DMS53 (cell line): ENCODE measurements at places on chromosomes 7 and 10.
A peak's percentile ranks its signal among the peaks of the same experiment; 100 is the strongest.

- DNase-seq = peak; percentile 98
Measured at GRCh38 chr10:103367782-103368518, at the start of gene TAF5. TSS of gene TAF5 (plus strand) at chr10:103367976. CDS start at chr10:103367990, 14 bp downstream.

DNA sequence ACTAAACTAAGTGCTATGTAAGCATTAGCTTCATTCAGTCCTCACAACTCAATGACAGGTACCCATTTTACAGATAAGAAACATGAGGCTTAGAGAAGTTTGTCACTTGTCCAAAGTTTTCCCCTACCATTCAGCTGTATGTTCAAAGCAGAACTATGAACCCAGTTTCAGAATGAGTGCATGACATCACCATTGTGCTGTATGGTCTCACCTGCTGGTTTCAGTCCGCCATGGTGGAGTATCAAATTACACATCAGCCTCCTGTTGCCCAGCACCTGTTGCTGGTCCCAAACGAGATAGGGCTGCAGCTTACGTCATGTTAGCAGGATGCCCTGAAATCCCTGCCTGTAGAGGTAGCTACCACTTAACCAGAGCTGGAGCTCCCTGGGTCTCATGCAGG lies 95.0 kb downstream of the DYNC1I1 start:
- DNase-seq = peak; percentile 100

DNA sequence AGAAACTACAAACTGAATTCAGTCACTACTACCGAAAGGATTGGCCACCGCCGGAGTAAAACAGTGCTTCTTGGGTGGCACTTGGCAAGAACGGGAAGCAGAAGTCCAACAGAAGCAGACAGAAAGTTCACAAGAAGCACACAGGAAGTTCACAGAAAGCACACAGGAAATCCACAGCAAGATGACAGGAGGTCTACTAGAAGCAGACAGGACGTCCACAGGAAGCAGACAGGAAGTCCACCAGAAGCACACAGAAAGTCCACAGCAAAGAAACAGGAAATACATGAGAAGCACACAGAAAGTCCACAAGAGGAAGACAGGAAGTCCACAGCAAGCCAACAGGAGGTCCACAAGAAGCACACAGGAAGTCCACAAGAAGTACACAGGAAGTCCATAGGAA lies 399.2 kb upstream of the AUTS2 start:
- DNase-seq = no peak

GRCh38 chr7:95933618-95934017 lies 161.3 kb downstream of the DYNC1I1 start:
- DNase-seq = peak; percentile 98

DNA sequence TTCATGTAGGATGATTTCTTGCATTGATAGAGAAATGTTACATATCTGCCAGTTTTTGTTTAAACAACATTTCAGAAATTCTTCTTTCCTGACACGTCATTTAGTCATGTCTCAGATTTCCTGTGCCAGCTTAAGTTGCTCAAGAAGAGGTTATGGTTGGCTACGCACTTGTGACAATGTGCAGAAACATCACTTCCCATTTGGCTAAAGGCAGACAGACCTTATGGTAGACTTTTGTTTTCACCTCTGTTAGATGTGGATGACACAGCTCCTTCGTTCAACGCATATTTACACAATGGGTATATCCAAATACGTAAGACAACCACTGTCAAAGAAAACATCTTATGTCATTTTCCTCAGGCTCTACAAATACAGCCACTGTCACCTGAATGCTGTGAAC lies 125.8 kb downstream of the DOCK4 start:
- DNase-seq = peak; percentile 98

GRCh38 chr7:81161451-81162075 lies 242.7 kb upstream of the SEMA3C start:
- peak; percentile 97 for DNase-seq

DNA sequence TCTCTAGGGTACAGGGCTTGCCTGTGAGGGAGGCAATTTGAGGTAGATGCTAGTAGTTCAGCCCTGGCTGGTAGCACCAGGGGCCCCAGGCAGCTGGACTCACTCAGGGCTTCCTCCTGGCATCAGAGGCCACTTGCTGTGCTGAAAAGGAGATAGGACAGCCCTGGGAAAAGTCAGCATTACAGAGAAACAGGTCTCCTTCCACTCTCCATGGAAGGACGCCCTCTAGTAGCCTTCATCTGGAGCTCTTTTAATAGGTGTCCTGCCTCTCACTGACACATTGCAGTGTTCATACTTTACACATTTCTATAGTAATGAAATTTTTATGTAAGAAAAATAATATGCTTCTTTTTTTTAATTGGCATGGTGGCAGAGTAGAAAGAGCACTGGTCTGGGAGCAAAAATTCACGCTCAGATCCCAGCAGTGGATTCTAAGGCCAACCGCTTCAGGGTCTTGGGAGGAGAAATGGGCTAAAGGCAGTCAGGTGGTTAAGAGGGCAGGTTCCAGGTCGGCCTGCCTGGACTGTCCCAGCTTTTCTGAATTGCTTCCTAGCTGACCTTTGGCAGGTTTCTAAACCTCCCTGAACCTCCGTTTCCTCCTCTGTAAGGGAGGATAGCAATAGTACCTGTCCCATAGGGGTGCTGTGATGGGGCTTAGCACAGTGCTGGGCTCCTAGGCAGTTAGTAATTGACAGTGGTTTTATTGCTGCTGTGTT lies 35.8 kb downstream of the AIFM2 start:
- DNase-seq = no peak

- DNase-seq = no peak
Measured at GRCh38 chr7:116492654-116493109, 6.9 kb upstream of the CAV2 start.

DNA sequence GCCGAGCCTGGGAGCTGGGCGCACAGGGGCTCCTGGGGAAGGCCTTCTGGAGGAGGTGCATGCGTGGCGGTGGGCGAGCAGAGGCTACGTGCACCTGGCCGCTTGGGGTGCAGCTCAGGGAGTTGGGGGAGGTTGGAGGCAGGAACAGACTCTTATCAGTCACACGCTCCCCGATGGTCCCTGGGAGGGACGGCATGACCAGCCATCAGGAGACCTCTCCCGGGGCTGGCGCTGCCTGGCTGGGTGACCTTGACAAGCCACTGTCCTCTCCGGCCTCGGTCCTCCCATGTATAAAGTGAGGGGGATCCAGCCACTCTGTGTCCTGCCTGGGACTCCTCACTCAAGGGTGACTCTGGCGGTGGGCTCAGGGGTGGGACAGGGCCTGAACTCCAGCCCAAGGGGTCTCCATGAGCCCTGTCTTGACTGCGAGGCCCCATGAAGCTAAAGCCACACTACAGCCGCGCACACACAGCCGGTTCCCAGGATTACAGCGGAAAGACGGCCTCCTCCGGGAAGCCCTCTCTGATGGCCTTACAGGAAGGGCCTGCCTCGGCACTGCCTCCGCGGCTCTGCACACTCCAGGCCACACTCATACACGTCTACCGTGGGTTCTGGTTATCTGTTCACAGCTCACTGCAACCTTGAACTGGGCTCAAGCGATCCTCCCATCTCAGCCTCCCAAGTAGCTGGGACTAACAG lies 2.3 kb downstream of the TMEM184A start:
- no peak for DNase-seq

DNA sequence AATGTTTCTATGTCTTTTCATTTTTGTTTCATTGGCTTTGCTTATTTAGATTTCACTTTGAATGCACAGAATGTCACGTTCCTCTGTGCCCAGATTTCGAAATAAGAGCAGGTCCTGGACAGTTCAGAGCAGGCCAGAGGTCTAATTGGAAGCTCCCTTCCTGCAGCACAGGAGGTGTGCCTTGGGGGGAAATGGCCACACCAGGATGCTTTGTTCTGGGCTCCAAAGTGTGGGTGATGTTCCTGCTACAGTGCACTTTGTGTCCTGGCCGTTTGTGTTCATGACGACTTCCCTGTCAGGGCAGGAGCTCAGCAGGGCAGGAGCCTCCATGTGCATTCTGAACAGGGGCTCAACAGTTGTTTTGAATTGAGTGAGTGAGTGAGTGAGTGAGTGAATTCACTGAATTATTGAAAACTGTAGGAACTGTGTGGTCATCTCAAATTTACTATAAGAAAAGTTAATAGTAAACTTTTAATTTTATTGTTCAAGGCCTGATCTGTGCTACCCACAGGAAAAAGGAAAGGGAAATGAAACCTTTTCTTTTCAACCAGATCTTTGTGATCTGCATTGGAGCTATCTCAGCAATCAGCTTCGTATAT lies 109.5 kb upstream of the GJD4 start:
- no peak for DNase-seq

DNA sequence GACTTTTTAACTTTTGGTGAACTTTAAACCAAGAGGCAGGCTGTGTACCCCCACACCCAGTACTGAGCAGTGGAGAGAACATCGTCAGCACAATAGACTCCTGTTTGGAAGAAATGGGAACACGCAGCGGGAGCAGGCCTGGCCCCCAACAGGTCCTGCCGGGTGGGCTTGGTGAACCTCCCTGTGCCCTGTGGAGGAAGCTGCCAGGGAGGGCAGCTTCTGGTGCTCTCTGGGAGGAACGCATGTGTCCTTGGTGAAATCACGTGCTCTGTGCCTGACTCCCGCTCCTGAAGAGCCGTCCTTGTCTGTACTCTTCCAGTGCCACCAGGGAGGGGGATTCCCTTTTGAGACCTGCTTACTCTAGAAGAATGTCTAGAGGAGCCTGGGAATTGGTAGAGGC lies 31.6 kb downstream of the CHAT start:
- no peak for DNase-seq

GRCh38 chr7:48307041-48307714 lies 135.9 kb downstream of the ABCA13 start:
- DNase-seq = no peak

DNA sequence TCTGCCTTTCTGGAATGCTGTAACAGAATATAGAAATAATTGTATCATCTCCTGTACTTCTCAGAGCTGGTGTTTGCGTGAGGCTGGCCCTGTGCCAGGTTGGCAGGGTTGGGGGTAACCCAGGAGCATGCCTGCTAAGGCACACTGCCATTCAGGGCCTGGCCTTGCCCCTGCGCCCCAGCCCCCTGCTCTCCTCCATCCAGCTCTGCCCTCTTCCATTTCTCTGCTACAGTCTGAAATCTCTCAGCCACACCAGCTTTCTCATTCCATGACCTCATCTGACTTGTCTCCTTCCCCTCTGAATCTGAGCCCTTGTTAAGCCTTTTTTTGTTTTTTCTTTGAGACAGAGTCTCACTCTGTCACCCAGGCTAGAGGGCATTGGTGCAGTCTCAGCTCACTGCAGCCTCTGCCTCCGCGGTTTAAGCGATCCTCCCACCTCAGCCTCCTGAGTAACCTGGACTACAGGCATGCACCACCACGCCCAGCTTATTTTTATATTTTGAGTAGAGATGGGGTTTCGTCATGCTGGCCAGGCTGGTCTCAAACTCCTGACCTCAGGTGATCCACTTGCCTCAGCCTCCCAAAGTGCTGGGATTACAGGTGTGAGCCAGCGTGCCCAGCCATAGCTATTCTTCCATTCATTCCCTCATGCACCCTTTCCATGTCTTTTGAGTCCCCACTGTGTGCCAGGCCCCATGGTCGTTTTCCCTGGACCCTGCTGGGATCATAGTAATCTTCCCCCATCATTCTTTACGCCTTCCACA lies 206.8 kb downstream of the CUX1 start:
- DNase-seq = no peak

- DNase-seq = peak; percentile 29
Measured at GRCh38 chr10:15344876-15345285, 26.2 kb downstream of the FAM171A1 start.

GRCh38 chr7:27080844-27081436 lies 14.9 kb downstream of the HOXA1 start:
- DNase-seq = peak; percentile 26

- no peak for DNase-seq
Measured at GRCh38 chr10:73054286-73054685, 42.4 kb downstream of the P4HA1 start.

DNA sequence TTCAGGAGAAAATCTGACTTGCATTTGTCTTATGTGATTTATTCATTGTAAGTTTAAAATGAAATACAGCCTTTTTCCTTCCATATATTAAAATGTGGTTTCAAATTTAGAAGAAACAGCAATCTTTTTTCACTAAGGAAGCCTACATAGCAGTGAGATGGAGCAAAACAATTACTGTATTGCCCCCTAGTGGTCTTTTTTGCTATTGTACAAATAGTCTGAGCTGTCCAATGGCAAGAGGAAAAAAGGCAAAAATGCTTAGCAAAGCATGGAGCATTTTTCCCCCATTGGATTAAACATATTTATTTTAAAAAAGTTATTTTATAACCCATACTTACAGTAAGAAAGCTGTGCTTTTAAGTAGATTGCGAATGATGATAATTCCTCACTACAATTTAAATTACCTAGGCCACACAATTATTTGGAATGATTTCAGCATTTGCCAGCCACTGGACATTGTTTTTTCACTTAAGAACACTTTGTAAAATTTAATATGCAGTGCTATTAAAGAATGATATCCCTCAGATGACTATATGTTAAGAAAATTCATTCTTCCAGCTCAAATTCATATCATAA lies 119.5 kb downstream of the CPED1 start:
- DNase-seq = peak; percentile 87

GRCh38 chr7:94195201-94195600 lies 191.0 kb upstream of the BET1 start:
- DNase-seq = no peak

DNA sequence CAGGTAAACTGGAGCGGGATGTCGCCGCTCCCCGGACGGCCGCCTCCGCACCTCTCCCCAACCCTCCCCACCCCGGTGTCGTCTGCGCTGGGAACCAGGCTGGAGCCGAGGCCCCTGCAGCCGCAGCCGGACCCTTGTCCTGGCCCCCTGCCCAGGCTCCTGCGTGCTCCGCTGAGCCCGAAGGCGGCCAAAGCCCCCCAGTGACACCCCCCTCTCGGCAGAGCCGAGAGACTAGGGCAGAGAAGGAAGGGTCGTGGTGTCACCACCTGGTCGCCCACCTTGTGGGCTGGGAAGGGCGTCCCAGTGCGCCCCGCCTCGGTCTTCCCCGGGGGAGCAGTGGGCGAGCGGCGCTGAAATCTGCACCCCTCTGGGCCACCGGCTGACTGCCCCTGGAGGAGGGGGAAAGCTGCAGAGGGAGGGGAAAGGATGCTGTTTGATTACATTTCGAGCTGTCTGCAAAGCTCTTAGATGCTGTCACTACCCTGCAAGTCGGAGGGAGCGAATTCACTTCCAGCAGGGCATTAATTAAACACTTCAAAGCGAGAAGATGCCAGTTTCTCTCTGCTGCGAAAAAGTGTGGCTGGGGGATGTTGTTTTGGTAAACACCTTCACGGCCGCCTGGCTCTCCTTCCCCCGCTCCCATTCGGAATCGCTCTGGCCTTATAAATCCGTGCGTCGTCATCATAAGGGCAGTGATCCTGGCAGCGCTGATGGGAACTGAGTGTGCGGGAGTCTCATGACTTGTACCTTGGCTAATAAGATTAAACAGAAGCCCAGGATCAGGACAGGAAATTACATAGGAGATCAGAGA lies 622 bp downstream of the DYNC1I1 start:
- DNase-seq = peak; percentile 72

DNA sequence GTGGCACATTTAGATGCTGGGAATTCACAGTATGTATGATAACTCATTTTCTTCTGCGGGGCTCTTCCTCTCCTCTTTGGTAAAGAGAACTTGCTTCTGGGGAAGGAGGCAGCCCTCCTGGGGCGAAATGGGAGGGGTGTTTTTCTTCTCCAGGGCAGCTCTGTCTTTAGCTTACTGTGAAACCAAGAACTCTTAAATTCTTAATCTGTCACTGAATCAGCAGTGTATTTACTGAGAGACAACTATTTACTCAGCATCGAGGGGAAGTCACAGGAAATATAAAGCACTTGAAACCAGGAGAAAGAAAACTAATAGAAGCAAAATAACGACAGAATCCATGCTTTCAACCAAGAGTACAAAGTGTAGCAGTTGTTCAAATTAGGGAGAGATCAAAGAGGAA lies 158.2 kb upstream of the AGK start:
- peak; percentile 11 for DNase-seq

- DNase-seq = no peak
Measured at GRCh38 chr7:128910569-128910945, at the start of gene KCP. TSS of gene KCP (minus strand) at chr7:128910709. CDS start at chr7:128910676, 33 bp downstream.

- DNase-seq = no peak
Measured at GRCh38 chr10:6167456-6167855, 35.3 kb upstream of the PFKFB3 start.
